Hematopoietic multipotent progenitor cell (in vitro differentiated cells): ENCODE measurements at places on chromosomes 12 and 14. TPM values are rescaled to one million over a fixed set of nuclear protein-coding genes. Genes with fewer than 3 reads are reported as not detected.

DNA sequence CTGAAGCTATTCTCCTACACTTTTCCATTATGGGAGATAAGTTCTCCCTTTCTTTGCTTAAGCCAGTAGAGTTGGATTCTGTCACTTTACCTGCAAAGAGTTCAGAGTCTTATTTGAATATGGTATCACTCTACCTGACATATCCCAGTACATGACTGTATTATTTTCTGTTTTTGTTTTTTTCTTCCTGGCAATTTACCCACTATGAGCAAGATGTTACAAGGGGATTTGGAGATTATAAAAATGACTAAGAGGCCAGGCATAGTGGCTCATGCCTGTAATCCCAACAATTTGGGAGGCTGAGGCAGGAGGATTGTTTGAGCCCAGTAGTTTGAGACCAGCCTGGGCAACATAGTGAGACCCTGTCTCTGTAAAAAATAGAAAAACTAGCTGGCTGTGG lies 46.4 kb upstream of the CHST11 start:
- no peak for DNase-seq

- DNase-seq: no peak
These were observed 11.2 kb upstream of the SRSF5 start for GRCh38 chr14:69755784-69756183.

CLEC7A gene
- total RNA-seq: 2.4 TPM

DNA sequence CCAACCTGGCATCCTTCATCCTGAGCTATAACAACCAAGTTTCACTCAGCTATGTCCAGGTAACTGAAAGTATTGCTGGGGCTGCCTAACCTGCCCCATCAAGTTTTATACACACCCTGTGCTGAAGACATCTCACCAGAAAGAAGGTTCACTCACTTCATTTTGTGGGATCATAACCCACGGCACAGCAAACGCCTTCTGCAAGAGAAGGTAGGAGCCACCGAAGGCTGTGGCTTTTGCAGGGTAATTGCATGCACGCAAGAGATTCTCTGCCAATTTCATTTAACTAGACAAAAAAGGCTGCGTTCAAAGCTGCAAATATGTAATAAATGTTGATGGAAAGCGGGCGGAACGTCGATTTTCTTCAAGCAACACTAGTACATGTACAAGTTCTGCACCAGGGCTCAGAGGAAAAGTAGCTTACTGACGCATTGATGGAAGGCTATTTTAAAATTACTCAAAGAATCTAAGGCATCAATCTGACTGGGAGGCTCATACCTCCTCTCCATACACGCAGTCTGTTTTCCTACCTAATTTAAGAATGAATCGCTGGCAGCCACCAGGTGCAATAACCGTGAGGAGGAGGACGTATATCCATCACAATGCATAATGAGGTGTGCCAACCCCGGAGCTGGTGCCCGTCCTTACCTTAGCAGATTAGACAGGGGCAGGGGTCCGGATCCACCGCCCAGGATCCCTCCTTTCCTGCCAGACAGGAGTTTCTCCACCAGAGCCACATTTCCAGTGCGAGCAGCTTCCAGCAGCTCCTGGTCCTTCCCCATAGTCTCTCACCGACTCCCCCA lies 1.1 kb downstream of the ANKS1B start:
- no peak for DNase-seq

- no peak for DNase-seq
These were observed 163.8 kb upstream of the KITLG start for GRCh38 chr12:88743946-88744685.

- DNase-seq: no peak
These were observed 36.7 kb upstream of the IL22 start for GRCh38 chr12:68290126-68290525.

GRCh38 chr14:72430457-72430856 lies 463.4 kb downstream of the DPF3 start:
- DNase-seq: no peak

GRCh38 chr14:75917946-75918335 lies 63.9 kb downstream of the TGFB3 start:
- DNase-seq: no peak

DNA sequence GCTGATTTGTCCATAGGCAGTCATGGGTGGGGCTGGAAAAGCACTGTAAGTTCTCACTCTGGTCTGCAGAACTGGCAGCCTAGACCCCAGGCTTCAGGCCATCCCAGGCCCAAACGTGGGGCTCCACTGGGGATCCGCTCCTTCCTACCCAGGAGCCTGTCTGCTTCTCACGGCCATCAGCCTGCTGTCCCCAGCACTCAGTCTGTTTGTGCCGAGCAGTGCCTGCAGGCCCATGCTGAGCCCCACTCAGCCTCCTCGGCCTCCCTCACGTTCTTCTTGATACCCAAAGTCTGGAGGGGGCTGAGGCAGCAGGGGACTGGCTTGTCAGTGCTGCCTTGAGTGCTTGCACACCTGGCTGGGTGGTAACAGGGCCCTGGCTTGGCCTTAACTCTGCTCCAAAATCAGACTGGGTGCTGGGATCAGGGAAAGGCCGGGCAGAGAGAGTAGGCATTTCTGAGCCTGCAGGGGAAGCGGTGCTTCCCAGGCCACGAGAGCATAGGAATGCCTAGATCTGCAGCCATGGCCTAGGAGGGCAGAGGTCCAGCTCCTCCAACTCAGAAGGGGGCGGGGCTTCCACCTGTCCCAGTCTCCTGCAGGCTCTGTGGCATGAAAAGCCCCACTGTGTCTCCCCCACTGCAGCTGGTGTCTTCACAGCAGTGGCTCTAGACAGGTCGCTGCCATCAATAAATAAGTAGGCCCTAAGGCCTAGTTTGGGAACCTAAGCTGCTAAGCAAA lies 772.4 kb upstream of the FBXO33 start:
- DNase-seq: no peak

- no peak for DNase-seq
These were observed 11.8 kb upstream of the ENDOU start for GRCh38 chr12:47736877-47737676.

CHFR gene
- total RNA-seq: 29.9 TPM

DNA sequence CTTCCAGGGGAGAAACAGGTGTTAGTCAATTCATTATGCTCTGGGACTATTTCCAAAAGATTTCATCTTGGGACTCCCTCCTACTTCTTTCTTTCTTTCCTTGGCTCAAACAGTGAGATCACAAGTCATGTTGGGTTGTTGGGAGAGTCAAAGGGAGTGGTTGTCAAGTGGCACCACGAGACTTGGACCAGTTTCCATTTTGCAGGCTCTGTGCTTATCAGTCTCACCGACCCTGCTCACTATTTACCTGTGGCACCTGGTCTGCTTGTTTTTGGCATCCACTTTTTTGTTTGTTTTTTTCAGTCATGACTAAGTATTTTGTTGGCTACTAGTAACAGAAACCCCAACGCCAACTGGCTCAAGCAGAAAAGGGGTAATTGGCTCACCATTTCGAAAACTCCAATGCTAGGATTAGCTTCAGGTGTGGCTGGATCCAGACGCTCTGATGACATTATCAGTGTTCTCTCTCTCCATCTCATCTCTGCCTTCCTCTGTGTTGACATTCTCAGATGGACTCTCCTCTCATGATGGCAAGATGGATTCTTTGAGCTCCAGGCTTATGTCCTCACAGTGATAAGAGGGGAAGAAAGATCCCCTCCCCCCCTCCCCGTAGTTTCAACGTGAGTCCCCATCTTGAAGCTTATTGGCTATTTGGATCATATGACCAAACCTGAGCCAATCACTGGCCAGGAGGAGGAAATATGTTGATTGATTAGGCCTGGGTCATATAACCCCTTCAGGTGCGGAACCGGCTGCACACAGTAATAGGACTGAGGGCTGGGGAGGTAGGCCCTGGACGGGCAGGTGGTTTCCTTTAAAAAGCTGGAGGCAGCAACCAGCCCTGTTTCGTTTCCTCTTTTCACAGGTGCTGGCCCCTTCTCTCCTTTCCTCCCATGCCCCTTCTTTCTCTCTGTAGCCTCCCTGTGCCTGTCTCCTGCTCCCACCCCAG lies 84.2 kb downstream of the AACS start:
- no peak for DNase-seq

DNA sequence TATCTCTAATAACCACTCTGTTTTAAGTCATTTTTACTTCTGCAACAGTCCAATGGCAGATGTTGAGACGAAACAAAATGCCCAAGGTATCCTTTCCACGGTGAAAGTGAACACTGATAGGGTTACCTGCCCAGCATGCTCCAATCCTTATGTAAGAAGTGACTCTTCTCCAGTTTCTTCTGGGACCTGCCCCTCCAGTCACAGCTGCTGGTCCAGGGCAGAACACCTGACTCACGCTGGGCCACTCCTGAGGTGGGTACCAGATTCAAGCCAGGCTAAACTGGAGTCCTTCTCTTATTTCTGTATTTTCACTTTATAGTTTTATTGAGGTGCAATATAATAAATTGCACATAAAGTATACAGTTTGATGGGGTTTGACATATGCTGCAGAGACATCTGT lies 16.7 kb downstream of the NT5DC3 start:
- DNase-seq: no peak

DNA sequence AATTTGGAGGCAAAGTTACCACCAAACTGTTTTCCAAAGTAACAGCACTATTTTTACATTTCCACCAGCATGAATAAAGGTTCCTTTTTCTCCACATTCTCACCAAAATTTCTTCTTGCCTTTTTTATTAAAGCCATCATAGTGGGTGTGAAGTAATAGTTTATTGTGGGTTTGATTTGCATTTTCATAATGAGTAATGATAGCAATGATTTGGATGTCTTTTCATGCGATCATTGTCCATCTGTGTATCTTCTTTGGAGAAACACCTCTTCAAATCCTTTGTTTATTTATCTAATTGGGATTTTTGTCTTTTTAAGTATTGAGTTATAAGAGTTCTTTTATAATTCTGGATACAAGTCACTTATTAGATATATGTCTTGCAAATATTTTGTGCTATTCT lies 172.7 kb downstream of the CNTN1 start:
- DNase-seq: no peak

DNA sequence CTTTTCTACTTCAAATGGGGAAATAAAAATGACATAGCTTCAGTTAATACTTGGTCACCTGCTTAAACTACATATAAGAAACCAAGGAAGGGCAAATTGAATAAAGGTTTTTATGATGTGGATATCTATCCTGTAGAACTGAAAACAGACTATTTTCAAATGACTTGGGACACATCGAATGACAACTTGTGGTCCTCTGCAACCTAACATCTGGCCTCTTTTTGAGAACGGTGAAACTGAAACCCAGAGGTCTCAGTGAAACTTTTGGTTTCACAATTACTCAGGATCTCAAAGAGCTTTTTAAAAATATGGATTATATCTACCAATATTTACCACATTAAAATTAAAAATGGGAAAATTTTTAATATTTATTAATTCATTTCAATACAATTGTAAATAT lies 65.2 kb downstream of the PPP2R5E start:
- DNase-seq: peak; percentile 56

GRCh38 chr12:122593910-122594309 lies 66.9 kb downstream of the KNTC1 start:
- DNase-seq: no peak

- DNase-seq: no peak
These were observed 1187.3 kb upstream of the TMEM132C start for GRCh38 chr12:127079636-127080035.

DNA sequence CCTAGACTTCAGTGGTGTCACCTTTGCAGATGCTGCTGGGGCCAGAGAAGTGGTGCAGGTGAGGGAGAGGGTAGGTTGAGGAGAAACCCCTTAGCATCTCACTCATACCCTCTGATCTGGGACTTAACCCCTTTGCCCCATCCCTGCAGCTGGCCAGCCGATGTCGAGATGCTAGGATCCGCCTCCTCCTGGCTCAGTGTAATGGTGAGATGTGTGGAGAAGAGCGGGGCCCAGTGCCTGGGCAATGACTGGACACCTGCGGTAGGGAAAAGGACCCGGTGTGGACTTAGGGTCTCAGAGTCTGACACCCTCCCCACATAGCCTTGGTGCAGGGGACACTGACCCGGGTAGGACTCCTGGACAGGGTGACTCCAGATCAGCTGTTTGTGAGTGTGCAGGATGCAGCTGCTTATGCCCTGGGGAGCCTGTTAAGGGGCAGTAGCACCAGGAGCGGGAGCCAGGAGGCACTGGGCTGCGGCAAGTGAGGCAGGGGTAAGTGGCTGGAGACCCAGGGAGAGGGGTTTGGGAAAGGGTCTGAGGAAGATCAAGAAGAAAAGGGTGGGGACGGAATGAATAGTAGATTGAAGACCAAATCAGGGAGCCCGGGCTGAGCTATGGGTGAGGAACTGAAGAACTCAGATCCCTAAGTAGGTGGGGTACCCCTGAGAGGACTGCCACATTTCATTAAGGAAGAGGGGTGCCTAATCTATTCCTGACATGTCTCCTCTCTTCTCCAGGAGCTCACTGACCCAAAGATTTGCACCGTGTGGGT lies 7.6 kb downstream of the B4GALNT1 start:
- no peak for DNase-seq

TBX5 gene
- not detected for total RNA-seq

DNA sequence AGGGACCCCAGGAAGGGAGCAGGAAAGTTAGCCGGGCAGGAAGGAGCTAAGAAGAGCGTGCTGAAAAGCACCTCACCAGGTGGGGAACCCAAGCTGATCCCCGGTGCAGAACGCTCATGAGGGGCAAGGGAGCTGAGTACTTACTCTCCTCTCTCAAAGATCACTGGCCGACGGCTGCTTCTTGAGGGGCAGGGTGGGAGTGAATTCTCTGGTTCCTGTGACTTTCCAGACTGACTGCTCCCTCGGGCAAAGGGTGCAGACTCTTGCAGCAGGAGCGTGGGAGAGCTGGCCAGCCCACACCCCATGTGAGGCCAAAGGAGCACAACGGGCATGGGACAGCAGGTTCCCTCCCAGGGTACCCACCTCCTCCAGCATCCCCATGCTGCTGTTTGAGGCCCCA lies 44.9 kb upstream of the DIO3 start:
- DNase-seq: no peak

FAIM2 gene
- under 0.01 TPM for total RNA-seq

GPR65 gene
- total RNA-seq: 0.27 TPM

- no peak for DNase-seq
These were observed 173.2 kb downstream of the EGLN3 start for GRCh38 chr14:33777681-33778080.

DNA sequence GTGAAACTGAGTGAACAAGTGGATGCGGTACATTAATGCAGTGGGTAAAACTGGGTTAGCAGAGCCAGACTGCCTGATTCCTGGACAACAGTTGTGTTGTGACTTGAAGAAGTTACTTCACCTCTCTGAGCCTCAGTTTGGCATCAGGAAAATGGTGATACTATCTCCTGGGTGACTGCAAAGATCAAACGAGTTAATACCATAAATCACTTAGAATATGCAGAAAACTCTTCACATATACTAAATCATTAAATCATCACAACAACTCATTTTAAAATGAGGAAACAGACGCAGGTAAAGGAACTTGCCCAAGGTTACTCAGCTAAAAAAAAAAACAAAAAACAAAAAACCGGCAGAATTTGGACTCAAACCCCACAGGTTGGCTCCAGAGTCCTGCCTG lies 811 bp downstream of the MTERF2 start:
- no peak for DNase-seq

- no peak for DNase-seq
These were observed 69.8 kb downstream of the EML1 start for GRCh38 chr14:99863059-99863458.

- DNase-seq: no peak
These were observed 252.0 kb upstream of the ARID2 start for GRCh38 chr12:45477526-45477925.

GRCh38 chr12:114799574-114800487 lies 115.9 kb upstream of the TBX3 start:
- DNase-seq: no peak
